ENCODE measurements at places on chromosomes 13 and 19. TPM values are rescaled to one million over a fixed set of nuclear protein-coding genes. Genes with fewer than 3 reads are reported as not detected.

The ACER1 gene
- 4.0 TPM for total RNA-seq

GRCh38 chr13:47142105-47142504 is 245.3 kb upstream of the HTR2A start:
- DNase-seq: no peak

GRCh38 chr13:100363285-100363711 is 225.3 kb downstream of the GGACT start:
- no peak for DNase-seq

DNA sequence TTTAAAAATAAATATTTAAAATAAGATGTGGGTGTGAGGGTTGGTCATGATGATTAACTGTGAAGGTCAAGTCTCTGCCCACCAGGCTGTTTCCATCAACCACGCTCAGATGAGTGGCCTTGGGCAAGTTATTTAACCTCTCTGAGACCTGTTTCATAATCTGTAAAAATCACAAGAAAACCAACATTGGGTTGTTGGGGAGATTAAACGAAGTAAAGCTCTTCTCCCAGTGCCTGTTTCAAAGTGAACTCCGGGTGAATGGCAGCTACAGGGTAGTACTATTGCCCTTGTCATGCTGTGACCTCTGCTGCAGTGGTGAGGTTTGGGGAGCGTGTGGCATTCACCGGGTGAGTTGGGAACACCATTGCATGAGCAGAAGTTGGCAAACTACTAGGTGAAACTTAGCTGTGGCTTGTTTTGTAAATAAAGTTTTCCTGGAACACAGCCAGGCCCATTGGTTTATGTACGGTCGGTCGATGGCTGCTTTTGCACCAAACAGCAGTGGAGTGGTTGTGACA is 153.2 kb downstream of the USP12 start:
- no peak for DNase-seq

GRCh38 chr13:103618151-103618550 is 551.9 kb upstream of the SLC10A2 start:
- no peak for DNase-seq

The DYRK1B gene
- total RNA-seq: 10.3 TPM

DNA sequence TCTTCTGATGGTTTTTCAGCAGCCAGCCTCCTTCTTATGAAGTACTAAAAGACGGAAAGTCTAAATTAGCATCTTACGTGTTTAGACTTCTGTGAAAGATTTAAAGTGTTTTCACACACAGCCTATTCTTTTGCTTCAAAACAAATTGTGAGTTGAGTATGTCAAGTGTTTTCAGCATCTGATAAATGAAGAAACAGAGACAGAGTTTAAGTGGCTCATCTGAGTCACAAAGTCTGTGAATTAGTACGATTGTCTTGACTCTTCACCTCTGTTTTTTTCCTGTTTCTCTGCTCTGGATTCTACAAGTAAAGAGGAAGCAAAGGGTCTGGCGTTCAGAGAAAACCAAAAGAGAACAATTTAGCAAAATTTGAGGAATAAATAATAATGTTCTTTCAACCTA is 116.4 kb downstream of the FRY start:
- no peak for DNase-seq

The POSTN gene
- total RNA-seq: 947 TPM

GRCh38 chr19:294946-295686 is 3.9 kb upstream of the PLPP2 start:
- no peak for DNase-seq

Data from skin of body (tissue), 3 donors.